ENCODE measurements at places on chromosomes 1 and 21. TPM values are rescaled to one million over a fixed set of nuclear protein-coding genes. Genes with fewer than 3 reads are reported as not detected.

The ALX3 gene
- total RNA-seq = not detected

The PGLYRP4 gene
- 0.26 TPM for total RNA-seq

The KCNT2 gene
- total RNA-seq = 0.48 TPM

The LCE1A gene
- total RNA-seq = not detected

The PLEKHN1 gene
- 6.3 TPM for total RNA-seq

The AKR7A3 gene
- 0.71 TPM for total RNA-seq

The AGMAT gene
- 16.6 TPM for total RNA-seq

The HRNR gene
- not detected for total RNA-seq

The LIN28A gene
- not detected for total RNA-seq

The SLAMF9 gene
- total RNA-seq = not detected
